Anterior cingulate cortex (tissue), 58 donors: ENCODE measurements at places on chromosomes 11 and 22.

DNA sequence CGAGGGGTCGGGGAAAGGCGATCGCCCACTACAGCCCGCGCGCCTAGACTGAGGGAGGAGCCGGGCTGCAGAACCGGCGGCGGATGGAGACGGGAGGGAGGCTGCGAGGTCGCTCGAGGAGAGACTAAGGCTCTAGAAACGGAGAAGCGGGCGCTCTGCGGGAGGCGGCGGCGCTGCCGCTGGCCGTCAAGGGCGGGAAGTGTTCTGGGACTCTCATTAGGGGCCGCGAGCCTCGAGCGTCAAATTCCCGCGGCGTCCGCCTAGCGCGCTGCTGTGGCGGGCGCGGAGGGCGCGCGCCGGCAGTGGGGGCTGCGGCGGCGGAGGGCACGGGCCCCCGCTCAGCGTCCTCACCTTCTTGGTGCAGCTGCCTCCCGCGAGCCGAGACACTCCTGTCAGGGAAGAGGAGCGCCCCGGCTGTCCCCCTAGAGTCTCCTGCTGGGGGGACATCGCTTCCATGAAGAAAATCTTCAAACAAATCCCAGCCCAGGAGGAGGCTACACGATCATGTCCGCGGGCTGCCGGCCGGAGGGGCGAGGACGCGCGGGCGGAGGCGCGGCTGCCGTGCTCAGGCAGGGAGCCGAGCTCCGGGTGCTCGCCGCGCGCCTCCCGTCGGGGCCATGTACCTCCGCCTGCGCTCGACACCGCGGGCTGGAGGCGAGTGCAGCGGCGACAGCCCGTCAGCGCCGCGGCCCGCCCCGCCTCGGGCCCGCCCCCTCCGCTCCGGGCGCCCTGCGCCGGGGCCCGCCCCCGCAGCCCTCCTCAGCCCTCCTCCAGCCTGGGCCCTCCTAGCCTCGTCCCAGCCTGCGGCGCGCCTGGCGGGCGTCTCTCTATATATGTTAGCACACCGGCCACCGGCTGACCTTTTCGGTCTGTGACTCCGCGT, at the start of gene ARHGAP20:
ARHGAP20 (minus strand) TSS at position 662 of the 883 bp plus-strand sequence; CDS start at position 456, 206 bp downstream.
- peak; percentile 71 for DNase-seq

DNA sequence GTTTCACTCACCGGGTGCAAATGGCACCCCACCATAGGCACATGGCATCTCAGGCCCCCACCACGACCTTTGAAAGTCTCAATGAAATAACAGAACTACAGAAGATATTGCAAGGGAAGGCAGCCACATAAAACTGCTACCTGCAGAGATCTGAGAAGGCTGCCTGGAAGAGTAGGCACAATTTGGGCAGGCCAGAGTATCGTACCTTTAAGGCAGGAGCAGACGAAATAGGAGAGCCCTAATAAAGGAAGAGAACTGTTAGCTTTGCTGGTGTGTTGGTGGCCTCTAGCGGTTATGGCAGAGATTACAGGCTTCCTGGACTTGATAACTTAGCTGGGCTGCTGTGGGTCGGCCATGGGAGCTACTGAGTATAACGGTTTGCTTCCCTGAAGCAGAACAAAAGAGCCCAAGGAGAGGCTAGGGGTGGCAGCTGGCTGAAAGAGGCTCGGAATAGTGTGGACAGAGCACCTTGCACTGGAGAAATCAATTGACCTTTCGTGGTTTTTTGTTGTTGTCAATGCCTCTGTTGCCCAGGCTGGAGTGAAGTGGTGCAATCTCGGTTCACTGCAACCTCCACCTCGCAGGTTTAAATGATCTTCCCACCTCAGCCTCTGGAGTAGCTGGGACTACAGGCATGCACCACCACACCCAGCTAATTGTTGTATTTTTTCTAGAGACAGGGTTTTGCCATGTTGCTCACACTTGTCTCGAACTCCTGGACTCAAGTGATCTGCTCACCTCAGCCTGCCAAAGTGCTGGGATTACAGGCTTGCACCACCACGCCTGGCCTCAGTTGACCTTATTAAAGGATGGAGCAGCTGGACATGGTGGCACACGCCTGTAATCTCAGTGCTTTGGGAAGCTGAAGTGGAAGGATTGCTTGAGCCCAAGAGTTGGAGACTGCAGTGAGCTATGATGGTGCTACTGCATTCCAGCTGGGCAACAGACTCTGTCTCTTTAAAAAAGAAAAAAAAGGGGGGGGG, 4.8 kb downstream of the SDF2L1 start:
- peak; percentile 33 for DNase-seq

DNA sequence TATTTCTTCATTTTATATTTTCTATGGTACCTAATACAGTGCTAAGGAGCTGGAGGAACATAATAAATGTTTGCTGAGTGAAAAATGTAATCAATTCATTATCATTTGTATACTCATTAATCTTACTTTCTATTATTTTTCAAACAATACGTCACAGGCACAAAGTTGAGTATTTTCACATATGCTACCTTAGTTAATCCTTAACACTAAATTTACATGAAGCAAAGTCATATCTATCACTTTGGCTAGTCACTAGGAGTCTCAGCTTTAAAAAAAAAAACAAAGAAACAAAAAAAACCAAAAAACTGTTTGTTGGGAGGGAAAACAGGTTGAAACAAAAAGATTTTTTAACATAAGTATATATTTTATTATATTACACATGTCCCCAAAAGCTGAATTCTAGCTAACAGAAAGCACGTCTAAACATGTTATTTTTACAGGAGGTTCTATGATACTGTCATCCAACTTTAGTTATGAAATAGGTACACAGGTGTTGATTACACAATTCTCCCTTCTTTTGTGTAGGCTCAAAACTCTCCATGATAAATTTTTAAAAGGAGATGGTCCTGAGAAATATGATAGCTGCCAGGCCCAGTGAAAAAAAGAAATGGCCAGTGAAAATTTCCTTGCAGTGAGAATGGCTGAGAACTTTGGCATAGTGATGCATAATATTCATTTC, 14.3 kb downstream of the HPS5 start:
- no peak for DNase-seq

GRCh38 chr22:41487037-41487935, 18.4 kb downstream of the ACO2 start:
- DNase-seq: no peak

DNA sequence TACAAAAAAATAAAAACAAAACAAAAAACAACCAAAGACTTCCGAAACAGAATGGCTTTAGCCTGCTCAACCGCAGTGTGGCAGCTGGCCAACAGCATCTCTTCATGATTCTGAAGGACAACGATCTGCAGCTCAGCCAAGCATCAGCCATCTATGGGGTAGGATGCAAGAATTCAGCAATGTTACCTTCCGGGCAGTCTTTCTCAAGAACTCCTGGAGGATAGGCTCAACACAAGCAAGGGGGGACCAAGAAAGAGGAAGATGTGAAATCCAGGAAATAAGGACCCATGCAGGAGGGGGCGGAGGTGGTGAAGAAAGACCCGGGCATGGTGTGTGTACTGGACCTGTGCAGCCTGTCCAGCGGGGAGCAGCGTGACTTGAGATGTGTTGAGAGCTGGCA, 3.5 kb upstream of the TSPO start:
- no peak for DNase-seq

GRCh38 chr22:25365491-25366261, 146.2 kb downstream of the CRYBB2 start:
- no peak for DNase-seq

- no peak for DNase-seq
Observed at GRCh38 chr22:48379371-48379770, 1448.3 kb downstream of the BRD1 start.

GRCh38 chr11:116980136-116980793, 118.0 kb downstream of the SIK3 start:
- DNase-seq: no peak

DNA sequence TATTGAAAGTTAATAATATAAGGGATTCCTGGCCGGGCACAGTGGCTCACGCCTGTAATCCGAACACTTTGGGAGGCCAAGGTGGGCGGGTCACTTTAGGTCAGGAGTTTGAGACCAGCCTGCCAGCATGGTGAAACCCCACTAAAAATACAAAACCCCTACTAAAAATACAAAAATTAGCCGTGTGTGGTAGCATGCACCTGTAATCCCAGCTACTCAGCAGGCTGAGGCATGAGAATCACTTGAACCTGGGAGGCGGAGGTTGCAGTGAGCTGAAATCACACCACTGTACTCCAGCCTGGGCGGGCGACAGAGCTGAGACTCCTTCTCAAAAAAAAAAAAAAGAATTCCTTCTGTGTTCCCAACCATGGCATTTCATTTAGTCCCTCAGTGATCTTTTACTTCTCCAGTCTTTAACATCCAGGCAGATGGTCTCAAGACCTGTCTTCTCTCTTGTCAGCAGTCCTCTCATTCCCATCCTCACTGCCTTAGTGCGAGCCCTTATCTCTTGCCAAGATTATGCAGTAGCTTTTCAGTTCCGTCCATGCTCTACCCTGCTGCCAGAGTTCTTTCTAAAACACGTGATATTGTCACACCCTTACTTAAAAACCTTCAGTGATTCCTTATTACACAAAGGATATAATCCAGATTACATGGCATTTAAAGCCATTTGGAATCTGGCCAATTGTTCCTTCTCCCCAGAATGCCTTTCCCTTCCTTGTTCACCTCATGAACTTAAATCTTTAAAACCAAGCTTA, 17.9 kb downstream of the RTN3 start:
- DNase-seq: no peak

DNA sequence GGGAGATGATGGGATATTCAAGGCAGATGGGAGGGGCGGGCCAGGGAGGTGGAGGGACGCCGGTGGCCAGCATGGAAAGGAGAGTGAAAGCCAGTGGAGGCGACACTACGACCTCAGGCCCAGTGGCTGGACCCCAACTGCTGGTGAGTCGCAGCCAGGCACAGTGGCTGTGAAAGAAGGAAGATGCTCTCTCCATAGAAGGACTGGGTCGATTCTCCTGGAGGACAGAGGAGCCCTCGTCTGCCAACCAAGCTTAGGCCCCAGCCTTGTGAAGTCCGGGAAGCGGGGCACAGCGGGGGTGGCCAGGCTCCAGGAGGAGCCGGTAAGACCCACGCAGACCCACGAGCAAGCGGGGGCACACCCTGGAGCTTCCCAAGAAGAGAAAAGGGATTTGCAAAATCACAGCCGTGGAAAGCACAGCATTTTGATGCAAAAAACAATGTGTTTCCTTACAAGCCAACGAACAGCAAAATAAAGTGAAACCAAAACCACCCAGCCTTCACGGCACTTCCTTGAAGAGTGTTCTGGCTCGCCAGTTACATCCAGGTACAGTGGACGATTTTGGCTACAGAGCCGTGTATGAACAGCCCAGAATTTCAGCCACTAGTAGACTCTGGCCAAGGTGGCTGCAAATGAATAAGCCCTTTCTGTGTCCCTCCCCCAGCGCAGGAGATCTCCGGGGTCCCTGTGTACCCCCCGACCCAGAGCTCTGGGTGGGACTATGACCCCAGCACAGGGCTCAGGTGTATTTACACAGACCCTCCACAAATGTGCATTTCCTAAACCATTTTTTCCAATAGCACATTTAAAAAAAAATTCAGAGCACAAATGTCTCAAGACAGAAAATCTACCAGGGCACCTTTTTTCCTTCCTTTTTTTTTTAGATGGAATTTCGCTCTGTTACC, 96.9 kb downstream of the TRMU start:
- no peak for DNase-seq

- DNase-seq: no peak
Observed at GRCh38 chr11:122627745-122628144, 27.8 kb upstream of the UBASH3B start.

DNA sequence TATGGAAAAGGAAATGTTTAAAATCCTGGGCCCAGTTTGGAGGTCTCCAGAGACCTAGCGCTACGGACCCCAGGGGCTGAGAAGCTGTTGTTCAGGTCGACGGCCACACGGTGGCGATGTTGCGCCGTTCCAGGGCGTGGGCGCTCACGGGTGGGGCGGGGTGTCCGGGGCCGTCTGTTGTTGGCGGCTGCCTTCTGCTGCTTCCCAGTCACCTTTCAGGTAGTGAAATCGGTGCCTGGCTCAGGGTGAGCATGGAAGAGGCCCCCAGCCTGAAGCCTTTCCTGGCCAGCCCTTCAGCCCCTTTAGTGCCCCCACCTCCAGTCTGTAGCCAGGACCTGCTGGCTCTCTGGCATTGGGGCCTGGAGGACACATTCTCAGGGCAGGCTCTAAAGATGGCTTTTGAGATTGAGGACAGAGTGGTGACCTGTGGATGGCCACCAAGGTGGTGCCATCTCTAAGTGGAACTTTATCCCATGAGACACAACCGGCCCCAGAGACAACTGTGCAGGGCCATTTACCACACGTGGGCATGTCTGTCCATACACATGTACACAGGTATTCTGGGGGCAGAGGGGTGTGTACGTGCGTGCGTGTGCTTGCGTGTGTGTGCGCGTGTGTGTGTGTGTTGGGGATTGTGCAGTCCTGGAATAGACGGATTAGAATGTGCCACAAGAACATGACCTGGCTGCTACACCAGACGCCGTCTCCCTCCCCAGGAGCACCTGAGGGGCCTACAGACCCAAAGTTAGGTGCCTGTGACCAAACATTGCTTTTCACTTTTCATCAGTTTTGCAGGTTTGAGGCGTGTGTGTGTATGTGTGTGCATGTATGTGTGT, 53.8 kb downstream of the ST14 start:
- DNase-seq: peak; percentile 45

- no peak for DNase-seq
Observed at GRCh38 chr11:102139081-102139498, 28.8 kb downstream of the YAP1 start.

DNA sequence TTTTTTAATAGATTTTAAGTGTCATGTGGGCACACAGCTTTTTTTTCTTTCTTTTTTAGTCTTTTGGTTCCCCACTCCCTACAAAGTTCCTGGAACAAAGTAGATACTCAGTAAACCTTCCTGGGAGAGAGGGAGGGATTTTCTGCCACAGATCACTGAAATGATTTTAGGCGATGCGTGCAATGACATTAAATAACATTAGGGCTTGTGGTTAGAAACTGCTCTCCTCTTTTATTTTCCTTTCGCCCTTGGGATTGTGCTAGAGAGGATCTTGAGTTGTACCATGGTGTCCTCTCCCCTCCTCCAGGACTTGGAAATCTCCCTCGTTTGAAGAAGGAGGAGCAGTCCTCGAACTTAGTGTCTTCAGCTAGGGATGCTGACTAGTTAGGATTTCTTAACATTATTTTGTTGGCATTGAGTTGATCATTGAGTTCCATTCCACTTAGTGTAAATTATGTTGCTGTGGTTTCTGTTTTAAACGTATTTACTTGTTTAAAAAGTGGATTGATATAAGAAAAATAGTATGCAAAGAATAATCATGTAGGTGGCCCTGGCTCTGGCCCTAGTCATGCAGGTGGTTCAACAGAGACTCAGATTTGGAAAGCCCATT, 88.4 kb downstream of the TRAF6 start:
- no peak for DNase-seq

DNA sequence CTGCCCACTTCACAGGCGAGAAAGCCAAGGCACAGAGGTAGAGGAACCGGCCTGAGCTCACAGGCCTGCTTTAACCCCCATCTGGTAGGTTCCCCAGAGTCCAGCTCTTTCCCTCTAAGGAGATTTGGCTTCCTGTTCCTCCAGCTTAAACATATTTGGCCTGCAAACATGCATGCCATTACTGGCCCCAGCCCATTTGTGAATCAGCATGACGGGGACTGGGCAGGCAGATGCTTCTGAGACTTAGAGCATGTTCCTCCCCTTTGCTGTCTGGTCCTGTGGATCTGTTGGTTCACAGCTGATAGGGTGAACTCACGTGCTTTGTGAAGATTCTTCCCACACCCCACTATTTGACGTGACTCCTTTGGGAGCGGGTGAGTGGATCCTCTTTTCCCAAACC, 12.6 kb downstream of the CHST1 start:
- no peak for DNase-seq

GRCh38 chr11:97048481-97048880, 658.7 kb downstream of the JRKL start:
- DNase-seq: no peak

GRCh38 chr11:72422414-72422813, 11.9 kb downstream of the CLPB start:
- DNase-seq: no peak

- no peak for DNase-seq
Observed at GRCh38 chr22:25146307-25146706, 53.4 kb upstream of the CRYBB3 start.
